ENCODE measurements at places on chromosomes 11 and 22. TPM values are rescaled to one million over a fixed set of nuclear protein-coding genes. Genes with fewer than 3 reads are reported as not detected.

Gene ARRB1
- total RNA-seq, result 38.0 TPM

Gene CLTCL1
- total RNA-seq, result 11.8 TPM

Gene LRRC4C
- total RNA-seq, result 0.64 TPM

Gene NXPE1
- not detected for total RNA-seq

Gene CDON
- total RNA-seq, result 21.0 TPM

Gene KRTAP5-9
- 0.76 TPM for total RNA-seq

Gene ARHGAP42
- 21.4 TPM for total RNA-seq

Gene PRRG4
- total RNA-seq, result 0.10 TPM

Gene KDM4E
- total RNA-seq, result 1.1 TPM

Gene SHANK2
- total RNA-seq, result 23.0 TPM

Gene OR8D4
- total RNA-seq, result not detected

Gene OR52I1
- 0.27 TPM for total RNA-seq

Gene RAB3IL1
- 1.3 TPM for total RNA-seq

Gene MMP8
- not detected for total RNA-seq

Gene TYR
- total RNA-seq, result not detected

Gene SPI1
- not detected for total RNA-seq

Gene IFITM5
- not detected for total RNA-seq

Gene ZMAT5
- total RNA-seq, result 16.9 TPM

Gene HEPHL1
- total RNA-seq, result not detected

Gene GSTT2
- 0.76 TPM for total RNA-seq

Gene NPAS4
- 0.78 TPM for total RNA-seq

Gene LGR4
- total RNA-seq, result 87.1 TPM

Gene OR8G5
- not detected for total RNA-seq

Gene TRIM66
- 59.5 TPM for total RNA-seq

Gene TANGO2
- 31.8 TPM for total RNA-seq

Gene PNPLA5
- total RNA-seq, result not detected

Gene RANBP1
- 144 TPM for total RNA-seq

Gene FOXRED1
- 60.9 TPM for total RNA-seq

Gene HSPB2
- 1.4 TPM for total RNA-seq

Gene APOL5
- not detected for total RNA-seq

Gene VWCE
- 27.3 TPM for total RNA-seq

Gene LRRC56
- 2.6 TPM for total RNA-seq

Gene MMP12
- total RNA-seq, result not detected

Gene CRACR2B
- total RNA-seq, result 19.7 TPM

Gene DDTL
- total RNA-seq, result 0.96 TPM

Gene CENPM
- total RNA-seq, result 3.4 TPM

Gene CHADL
- total RNA-seq, result 0.27 TPM

Gene OR8D1
- total RNA-seq, result not detected

Gene CRYBB2
- total RNA-seq, result not detected

Gene FREY1
- 0.78 TPM for total RNA-seq

Gene MMP13
- not detected for total RNA-seq

Gene GRIK4
- total RNA-seq, result 3.6 TPM

Gene KRTAP5-10
- total RNA-seq, result not detected

Gene NXPE4
- total RNA-seq, result not detected

Gene UBASH3B
- 6.7 TPM for total RNA-seq

Gene PPFIBP2
- 1.5 TPM for total RNA-seq

Gene OR2AT4
- total RNA-seq, result not detected

Gene MAPK8IP1
- 299 TPM for total RNA-seq

Gene TSPAN18
- total RNA-seq, result 80.4 TPM

Gene MPZL2
- not detected for total RNA-seq
